ENCODE measurements at places on chromosomes 6 and 20.

- DNase-seq: peak; percentile 2
Observed at GRCh38 chr6:154962753-154963152, 32.4 kb upstream of the TIAM2 start.

- no peak for DNase-seq
Observed at GRCh38 chr20:56664796-56665195, 35.7 kb downstream of the TFAP2C start.

DNA sequence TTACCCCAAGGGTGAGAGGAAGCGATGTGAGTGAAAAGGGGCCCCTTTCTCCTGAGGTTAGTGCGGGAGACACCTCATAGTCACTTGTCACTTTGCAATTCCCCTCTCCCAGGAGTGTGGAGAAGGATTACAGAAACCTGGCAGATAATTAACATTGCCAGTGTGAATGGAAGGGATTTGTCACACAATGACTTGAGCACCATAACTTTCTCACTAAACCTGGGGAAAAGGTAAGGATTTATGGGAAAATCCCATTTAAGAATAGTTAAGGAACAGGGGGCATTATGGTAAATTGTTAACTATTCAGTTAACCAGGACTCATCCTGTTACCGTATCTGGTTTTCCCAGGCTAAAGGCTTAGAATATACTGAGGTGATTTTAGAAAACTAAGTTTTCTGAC lies 219.5 kb upstream of the JAG1 start:
- no peak for DNase-seq

DNA sequence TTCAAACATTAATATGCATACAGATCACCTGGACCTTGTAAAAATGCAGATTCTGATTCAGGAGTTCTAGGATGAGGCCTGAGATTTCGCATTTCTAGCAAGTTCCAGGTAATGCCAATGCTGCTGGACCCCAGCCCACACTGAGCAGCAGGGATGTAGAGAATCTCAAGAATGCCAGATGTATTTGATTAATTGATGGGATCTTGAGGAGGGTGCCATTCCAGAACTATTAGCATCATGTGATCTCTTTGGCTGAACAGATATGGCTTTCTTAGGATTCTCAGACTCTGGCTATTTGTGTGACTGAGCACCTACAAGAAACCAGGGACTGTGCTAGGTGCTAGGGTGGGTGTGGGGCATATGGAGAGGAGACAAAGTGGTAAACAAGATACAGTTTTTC lies 16.5 kb upstream of the SNX3 start:
- DNase-seq: no peak

DNA sequence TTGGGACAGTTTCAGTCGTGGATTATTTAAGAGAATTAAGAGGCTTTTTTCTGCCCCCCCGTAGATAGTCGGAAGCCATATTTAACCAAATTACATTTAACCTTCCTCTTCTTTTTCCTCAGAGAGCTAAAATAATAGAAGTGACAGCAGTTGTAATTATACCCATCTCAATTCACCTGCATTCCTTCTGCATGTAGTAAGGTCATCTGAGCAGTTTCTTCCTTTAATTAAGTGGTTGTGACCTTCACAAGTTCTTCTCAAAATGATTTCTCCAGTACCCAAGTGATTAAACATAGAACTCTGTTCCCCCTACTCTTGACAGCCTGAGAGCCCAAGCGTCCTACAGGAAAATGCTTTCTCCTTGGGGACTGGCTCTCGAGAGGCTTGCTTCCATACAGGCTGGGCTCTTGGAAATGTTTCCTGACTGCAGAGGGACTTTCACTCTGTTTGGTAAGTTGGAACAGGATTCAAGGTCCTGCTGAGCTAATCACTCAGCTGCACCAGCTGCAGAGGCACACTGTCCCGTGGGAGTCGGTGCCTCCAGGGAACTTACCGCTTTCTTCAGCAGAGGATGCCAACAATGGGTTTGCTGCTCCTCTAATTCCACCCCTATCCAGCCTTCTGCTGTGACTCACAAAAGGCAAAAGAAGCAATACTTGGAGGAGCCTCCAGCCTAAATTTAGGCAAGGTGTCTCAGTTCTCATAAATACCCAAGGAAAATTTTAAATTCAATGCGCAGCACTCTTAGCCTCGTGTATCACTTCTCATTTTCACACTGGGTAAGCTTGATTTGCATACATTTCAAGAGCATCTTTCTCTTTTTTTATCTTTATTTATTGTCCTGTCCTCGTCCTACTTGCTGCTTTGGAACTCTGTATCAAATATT lies 414.9 kb downstream of the KIF16B start:
- DNase-seq: no peak

- no peak for DNase-seq
Observed at GRCh38 chr6:108071736-108072276, 2.7 kb downstream of the OSTM1 start.

GRCh38 chr6:107215334-107215733 lies 100.0 kb upstream of the BEND3 start:
- no peak for DNase-seq

GRCh38 chr6:169989594-169989993 lies 238.2 kb downstream of the ERMARD start:
- DNase-seq: no peak

DNA sequence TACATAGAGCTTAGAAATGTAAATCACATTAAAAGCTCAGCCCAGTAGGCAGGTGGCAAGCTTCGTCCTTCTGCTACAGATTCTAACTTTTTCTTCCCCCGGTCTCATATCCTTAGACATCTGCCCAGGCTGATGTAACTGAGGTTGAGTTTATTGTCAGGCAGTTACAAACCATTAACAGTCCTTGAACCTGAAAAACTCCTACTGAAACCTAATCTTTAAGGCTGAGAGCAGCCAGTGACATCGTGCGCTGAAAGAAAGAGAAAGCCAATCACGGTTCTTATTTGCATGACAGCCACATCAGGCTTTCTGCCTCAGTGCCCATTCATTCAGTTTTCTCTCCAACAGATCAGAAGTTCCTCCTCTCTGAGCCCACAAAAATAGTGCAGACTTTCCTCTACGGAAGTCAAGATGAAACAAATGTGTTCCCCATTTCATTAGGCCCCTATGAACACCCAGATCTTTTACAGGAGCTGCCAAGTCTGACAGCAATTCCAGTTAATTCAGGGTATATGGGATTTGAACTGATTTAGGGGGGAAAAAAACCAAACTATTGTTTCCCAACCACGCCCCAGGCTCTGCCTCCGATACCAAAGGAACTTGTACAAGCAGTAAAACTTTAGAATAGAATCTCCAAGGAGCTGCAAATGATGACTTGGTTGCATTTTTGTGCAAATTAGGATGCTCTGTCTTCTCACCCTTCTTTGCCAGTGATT lies at the start of gene NHSL1:
NHSL1 (minus strand) TSS at position 192 of the 716 bp plus-strand sequence. CDS start 204 bp downstream, outside the sequence.
- no peak for DNase-seq

DNA sequence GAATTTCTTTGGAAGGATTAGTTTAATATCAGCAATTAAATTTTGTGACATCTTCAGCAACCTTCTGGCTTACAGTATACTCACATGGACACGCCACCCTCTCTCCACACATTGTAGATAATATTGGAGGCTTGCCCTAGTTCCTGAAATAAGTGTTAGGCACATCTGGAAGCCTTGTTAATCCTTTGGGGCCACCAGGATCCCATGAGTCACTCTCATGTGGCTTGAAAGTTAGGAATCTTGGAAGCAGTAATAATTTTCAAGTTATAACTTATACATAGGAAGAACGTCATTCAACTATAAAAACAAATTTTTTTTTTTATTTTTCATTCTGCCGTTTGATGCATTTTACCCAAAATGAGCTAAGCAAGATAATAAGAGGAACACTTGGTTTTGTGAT lies 20.5 kb downstream of the LAMA4 start:
- DNase-seq: no peak

- peak; percentile 64 for DNase-seq
Observed at GRCh38 chr20:25865715-25866656, 169.3 kb upstream of the ZNF337 start.

- DNase-seq: no peak
Observed at GRCh38 chr6:73857341-73857890, 161.4 kb downstream of the CD109 start.

DNA sequence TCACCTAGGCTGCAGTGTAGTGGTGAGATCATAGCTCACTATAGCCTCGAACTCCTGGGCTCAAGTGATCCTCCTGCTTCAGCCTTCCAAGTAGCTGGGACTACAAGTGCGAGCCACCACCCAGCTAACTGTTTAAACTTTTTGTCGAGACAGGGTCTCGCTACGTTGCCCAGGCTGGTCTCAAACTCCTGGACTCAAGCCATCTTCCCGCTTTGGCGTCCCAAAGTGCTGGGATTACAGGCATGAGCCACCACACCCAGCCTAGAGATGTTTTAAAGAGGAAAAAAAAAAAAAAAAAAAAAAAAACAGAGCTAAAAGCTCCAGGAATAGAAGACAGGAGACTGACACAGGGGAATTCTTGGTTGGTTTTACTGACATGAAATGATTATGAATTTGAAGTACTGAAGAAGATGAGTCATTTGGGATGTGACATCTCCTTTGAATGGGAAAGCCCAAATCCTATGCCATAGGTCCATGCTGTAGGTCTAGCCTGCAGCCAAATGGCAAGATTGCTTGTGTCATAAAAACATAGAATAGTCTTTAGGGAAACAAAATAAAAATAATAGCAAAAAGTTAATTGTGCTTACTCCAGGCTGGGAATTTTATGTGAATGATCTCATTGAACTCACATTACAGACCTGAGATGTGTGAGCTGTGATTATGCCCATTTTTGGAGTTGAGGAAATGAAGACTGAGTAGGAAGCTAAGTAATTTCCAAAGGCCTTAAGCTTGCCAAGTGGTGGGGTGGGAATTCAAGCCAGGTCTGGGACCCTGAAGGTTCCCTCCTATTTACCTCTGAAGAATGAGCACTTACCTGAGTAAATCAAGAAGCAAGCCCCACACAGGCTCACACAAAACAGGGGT lies 24.3 kb upstream of the NHSL1 start:
- peak; percentile 62 for DNase-seq

- no peak for DNase-seq
Observed at GRCh38 chr6:68726992-68727391, 91.9 kb downstream of the ADGRB3 start.

GRCh38 chr6:114600381-114600780 lies 257.6 kb upstream of the HS3ST5 start:
- DNase-seq: no peak

DNA sequence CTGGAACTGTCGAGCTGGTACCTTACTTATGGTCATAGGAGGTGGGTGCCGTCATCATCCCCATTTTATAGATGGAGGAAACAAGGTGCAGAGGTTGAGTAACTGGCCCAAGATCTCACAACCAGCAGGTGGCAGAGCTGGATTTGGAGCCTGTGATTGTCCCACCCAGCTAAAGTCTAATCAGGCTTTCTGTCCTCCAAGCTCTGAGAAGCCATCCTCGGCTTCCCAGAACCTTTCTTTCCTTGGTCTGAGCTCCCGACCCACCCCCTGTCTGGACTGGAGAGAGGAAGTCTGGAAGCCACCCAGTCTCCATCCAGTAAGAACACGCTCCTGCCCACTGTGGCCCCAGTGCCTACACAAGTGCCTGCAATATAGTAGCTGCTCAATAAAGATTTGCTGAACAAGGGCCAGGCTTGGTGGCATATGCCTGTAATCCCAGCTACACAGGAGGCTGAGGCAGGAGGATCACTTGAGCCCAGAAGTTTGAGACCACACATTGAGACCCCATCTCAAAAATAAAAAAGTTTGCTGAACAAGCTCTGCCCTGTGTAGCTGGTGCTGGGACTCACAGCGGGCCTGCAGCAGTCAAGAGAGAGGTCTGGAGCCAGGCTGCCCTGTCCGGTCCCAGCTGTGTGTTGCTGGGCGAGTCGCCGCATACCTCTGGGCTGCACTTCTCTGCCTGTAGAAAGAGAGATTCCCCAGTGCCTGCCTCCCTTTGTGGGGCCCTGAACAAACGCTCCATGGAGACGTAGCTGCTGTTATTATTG lies 32.5 kb upstream of the DLGAP4 start:
- DNase-seq: no peak

DNA sequence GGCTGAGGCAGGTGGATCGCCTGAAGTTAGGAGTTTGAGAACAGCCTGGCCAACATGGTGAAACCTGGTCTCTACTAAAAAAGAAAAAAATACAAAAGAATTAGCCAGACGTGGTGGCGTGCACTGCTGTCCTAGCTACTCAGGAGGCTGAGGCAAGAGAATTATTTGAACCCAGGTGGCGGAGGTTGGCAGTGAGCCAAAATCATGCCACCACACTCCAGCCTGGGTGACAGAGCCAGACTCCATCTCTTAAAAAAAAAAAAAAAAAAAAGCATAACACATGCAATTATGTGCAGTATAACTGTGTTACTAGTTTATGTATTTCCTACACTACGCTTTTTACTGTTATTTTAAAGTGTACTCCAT lies 31.9 kb upstream of the FAM135A start:
- DNase-seq: no peak

- DNase-seq: no peak
Observed at GRCh38 chr6:110190726-110191125, 10.5 kb downstream of the CDC40 start.

DNA sequence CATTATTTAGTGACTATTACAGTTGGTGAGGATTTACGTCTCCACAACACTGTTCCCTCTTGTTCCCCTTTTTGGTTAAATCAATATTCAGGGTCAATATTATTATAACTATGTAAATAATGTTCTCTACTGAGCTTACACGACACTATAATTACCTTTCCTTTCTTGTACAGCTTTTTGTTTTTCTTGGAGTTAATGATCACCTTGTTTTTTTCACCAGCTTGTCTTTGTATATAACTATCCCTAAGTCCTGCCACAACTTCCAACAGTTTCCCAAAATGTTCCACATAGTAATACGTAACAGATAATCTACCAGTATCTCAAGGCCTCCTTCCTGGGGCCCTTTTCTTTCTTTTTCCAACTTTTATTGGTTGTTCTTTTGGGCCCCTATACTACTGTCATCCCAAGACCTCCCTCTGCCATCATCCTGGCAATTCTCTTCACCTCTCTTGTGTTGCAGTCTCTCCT lies 142.0 kb upstream of the SOX4 start:
- DNase-seq: no peak

DNA sequence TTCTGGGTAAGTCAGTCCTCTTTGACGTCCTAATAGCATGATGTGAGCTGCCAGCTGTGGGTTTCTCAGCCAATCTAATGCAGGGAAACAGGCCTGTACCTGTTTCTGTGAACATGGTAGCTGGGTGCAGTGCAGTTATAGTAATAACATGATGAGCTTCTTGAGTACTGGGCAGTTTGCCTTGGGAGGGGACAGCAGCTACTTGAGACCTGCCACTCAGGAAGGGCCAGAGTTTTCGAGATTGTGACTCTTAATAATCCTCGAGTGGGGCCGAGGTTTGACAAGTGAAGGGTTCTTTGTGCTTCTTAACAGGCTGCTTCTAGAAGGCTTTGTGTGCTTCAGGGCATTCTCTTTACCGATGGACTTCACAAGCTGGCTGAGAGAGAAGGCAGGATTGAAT lies 180.1 kb downstream of the JARID2 start:
- DNase-seq: no peak
